ENCODE measurements at places on chromosomes 4 and X. TPM values are rescaled to one million over a fixed set of nuclear protein-coding genes. Genes with fewer than 3 reads are reported as not detected.
A peak's percentile ranks its signal among the peaks of the same experiment; 100 is the strongest.

Gene STARD8
- total RNA-seq = 0.11 TPM

Gene CENPVL2
- not detected for total RNA-seq

Gene USP17L13
- not detected for total RNA-seq

Gene CENPE
- total RNA-seq = 54.0 TPM

Gene KIT
- total RNA-seq = not detected

Gene IGFBP7
- not detected for total RNA-seq

Gene SLC25A43
- total RNA-seq = 3.6 TPM

DNA sequence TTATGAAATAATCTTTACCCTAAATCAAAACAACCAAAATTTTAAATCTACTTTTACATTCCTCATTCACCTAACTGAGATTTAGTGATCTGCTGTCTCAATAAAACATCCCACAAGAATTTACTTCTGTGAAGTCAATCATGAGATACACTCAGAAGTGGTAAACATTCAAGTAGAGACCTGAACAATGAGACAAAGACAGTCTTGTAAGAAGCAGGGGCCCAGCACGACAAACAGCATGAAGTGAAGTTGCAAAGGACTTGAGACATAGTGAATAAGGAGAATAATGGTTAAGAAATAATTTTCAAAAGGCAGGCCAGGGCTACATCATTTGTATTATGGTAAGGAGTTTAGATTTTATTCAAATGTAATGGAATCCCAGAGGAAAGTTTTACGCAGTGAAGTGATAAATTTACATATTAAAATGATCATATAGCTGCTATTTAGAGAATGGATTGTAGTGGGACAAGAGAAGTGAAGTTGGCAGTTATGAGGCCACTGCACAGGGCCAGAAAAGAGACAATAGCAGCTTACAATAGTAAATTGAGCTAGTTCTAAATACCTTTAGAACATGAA is 101.9 kb downstream of the MAB21L2 start:
- no peak overlapping the region for H3K4me3 ChIP-seq
- no peaks in the 10 kb centered on the region for H3K4me1 ChIP-seq
- H3K27ac ChIP-seq = no peak overlapping the region
- DNase-seq = no peak

DNA sequence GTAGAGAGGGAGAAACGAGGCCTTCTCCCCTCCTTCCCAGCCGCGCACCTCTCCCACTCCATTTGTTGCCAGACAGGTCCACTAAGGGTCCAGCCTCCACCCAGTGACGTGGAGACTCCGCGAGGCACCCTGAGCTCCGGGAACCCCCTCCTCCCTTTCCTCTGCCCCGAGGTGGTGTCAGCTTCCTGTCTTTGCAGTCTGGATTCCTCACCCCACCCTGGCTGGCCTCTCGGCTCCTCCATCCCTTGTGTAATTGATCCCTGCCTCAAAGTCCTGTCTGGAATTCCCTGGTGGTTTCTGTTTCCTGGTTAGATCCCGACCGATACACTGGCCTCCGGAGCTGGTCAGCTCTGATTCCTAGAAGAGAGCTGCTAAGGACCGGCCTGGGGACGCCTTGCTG is 105.9 kb upstream of the SCOC start:
- H3K27ac ChIP-seq = no peak overlapping the region
- peaks cover 4% of the 10 kb centered on the region for H3K4me1 ChIP-seq
- H3K27me3 ChIP-seq = peaks cover 13% of the 10 kb centered on the region
- H3K4me3 ChIP-seq = no peak overlapping the region
- no peak for DNase-seq
- H3K36me3 ChIP-seq = no peaks in the 10 kb centered on the region

GRCh38 chrX:10741550-10741949 is 121.2 kb upstream of the MID1 start:
- no peak overlapping the region for H3K4me3 ChIP-seq
- H3K27me3 ChIP-seq = no peaks in the 10 kb centered on the region
- DNase-seq = no peak
- H3K36me3 ChIP-seq = no peaks in the 10 kb centered on the region
- H3K4me1 ChIP-seq = no peaks in the 10 kb centered on the region

- peak overlapping the region; percentile 17 for H3K4me3 ChIP-seq
- H3K27ac ChIP-seq = no peak overlapping the region
- no peak for DNase-seq
- H3K36me3 ChIP-seq = peaks cover 2% of the 10 kb centered on the region
Observed at GRCh38 chr4:155952501-155952901, 1.2 kb downstream of the CTSO start.

DNA sequence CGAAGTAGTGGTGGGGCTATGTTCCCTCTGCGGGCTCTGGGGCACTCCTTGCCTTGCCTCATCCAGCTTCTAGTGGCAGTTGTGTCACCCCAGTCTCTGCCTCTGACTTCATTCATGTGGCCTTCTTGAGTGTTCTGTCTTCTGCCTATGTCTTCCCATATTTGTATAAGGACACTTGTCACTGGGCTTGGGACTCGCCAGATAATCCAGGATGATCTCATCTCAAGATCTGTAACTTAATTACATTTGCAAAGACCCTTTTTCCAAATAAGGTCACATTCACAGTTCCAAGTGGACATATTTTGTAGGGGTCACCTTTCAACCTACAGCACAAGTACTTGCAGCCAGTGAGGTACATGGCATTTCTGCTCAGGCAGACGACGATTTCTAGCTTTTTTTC is 30.3 kb upstream of the CLDN24 start:
- peaks cover 13% of the 10 kb centered on the region for H3K27me3 ChIP-seq
- H3K4me1 ChIP-seq = peaks cover 17% of the 10 kb centered on the region

- H3K4me1 ChIP-seq = peaks cover 10% of the 10 kb centered on the region
- no peaks in the 10 kb centered on the region for H3K27me3 ChIP-seq
- H3K27ac ChIP-seq = no peak overlapping the region
Observed at GRCh38 chrX:101220662-101221260, 1.2 kb downstream of the DRP2 start.

DNA sequence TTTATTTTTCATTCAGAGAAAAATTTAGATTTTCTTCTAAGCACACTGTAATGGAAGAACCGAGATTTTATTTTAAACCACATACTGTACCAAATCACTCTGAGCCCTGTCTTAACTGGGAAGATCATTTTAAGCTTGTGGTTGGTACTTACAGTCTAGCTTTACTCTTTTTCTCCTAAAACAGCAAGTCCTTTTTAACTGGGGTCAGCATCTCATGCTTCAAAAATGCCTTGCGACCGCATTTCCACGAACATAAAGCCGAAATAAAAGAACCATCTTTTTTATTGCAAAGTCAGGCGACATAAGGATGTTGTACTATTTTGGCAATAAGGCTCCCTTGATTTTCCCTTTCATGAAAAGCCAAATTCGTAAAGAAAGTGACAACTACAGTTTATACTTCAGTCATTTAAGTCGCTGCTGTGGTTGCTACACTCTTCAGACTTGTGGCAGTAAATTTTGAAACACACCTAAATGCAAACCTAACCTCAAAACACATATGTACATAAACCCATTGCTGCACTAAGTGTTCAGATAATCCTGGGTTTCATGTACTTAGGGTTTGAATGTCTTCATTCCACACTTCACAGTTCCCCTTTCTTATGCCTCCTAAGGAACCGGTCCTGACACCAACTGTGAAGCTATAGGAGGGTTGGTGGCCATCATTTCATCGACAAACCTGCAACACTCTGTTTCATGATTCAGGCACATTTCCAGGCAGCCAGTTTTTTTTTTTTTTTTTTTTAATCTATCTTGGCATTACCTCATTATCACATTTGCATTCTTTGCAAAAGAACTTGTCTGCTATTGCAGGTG is 3.0 kb downstream of the STOX2 start:
- no peak for DNase-seq
- no peak overlapping the region for H3K27ac ChIP-seq
- H3K36me3 ChIP-seq = no peaks in the 10 kb centered on the region
- peaks cover 46% of the 10 kb centered on the region for H3K27me3 ChIP-seq

- no peak overlapping the region for H3K27ac ChIP-seq
- H3K4me3 ChIP-seq = no peak overlapping the region
- H3K36me3 ChIP-seq = no peaks in the 10 kb centered on the region
- peak; percentile 7 for DNase-seq
- H3K4me1 ChIP-seq = peaks cover 2% of the 10 kb centered on the region
- peaks cover 2% of the 10 kb centered on the region for H3K27me3 ChIP-seq
Observed at GRCh38 chrX:10190367-10190766, 33.6 kb downstream of the CLCN4 start.

DNA sequence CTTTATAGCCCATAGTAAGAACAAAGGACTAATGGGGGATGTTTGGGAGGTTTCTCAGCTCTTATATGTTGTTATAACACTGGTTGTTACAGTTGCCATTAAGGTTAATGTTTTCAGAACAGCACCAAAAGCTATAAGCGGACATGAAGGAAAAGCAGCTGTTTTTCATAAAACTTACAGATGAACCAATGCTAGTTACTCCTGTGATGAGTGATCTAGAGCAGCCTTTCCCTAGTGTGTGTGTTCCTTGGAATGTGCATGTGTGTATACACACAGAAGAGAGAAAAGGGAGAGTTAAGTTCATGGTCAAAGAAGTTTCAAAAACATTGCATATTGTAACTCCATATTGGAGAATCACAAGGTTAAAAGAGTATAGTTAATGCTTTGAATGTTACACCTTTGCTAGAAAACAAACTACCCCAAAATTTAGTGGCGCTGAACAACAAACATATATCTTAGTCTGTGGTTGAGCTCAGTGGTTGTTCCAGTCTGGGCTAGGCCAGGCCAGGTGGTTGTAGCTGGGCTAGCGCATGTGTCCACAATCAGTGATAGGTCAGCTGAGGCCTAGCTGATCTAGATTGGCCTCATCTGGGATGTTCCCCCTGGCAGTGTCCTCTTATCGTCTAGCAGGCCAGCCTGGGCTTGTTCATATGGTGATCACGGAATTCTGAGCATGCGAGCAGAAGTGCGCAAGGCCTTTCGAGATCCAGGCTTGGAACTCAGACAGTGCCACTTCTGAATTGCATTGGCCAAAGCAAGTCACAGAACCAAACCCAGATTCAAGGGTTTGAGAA is 151.0 kb downstream of the NHS start:
- peaks cover 8% of the 10 kb centered on the region for H3K4me1 ChIP-seq
- H3K27ac ChIP-seq = no peak overlapping the region
- H3K27me3 ChIP-seq = no peaks in the 10 kb centered on the region
- H3K36me3 ChIP-seq = no peaks in the 10 kb centered on the region
- no peak overlapping the region for H3K4me3 ChIP-seq

- H3K4me3 ChIP-seq = no peak overlapping the region
- DNase-seq = peak; percentile 10
- no peak overlapping the region for H3K27ac ChIP-seq
Observed at GRCh38 chr4:163548481-163549243, 54.2 kb downstream of the TMA16 start.

DNA sequence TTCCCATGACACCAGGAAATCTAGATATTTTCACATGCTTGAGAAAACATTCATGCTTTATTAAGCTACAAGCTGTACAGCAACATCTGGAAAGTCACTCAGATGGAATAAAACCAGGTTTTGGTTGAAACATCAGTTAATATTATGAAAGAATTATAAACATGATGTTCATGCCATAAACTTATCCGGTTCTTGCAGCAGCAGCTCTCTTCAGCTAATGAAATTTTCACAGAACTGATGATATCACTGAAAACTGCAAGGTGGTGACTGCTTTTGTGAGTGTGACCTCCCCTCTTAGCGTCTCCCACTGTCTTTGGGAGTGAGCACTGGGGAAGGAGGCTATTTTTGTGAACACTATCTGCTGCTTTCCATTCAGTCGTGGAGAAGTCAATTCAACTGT is 56.9 kb downstream of the ARHGAP10 start:
- no peak for DNase-seq
- no peak overlapping the region for H3K4me3 ChIP-seq
- no peaks in the 10 kb centered on the region for H3K27me3 ChIP-seq

DNA sequence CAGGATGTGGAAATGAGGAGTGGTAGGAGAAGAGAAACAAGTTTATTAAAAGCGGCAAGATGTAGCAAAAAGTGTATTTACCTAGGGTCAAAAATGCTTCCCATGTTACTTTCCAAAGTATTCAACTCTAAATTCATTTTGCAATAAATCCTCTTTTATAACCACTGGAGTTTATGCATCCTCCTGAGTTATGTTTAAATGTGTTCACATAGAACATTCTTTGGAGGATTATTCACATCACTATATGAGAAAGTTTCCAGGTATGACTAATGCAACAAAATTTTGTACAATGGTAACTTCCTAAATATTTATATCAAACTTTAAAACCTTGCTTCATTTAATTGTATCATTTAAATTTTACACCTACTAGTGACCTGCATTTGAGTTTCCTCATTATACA is 870.6 kb upstream of the SLIT2 start:
- no peaks in the 10 kb centered on the region for H3K36me3 ChIP-seq
- H3K27ac ChIP-seq = no peak overlapping the region
- no peaks in the 10 kb centered on the region for H3K27me3 ChIP-seq
- no peak overlapping the region for H3K4me3 ChIP-seq

DNA sequence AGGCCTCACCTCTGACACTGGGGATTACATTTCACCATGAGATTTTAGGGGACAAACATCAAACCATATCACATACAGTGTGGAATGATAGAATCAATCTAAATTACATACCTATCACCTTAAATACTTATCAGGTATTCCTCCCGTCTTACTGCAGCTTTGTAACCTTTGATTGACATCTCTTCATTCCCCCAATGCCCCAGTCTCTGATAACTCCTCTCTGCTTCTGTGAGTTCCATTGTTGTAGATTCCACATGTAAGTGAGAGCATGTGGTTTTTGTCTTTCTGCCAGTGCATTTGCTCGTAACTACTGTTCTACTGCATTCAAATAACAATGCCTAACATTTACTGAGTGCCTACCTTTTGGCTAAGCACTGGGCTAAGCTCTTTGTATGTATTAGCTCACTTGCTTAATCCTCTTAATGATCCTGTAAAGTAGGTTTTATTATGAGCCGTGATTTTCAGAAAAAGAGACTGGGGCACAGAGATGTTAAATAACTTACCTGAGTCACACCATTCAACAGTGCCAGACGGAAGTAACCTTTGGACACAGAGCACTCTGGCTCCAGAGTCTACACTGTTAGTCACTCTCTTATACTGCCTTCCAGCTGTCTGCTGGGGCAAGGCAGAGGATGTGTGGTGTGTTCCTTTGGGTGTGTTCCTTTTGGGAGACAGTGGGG is 63.7 kb upstream of the ESX1 start:
- DNase-seq = no peak
- no peaks in the 10 kb centered on the region for H3K27me3 ChIP-seq
- no peak overlapping the region for H3K4me3 ChIP-seq
- H3K27ac ChIP-seq = no peak overlapping the region

DNA sequence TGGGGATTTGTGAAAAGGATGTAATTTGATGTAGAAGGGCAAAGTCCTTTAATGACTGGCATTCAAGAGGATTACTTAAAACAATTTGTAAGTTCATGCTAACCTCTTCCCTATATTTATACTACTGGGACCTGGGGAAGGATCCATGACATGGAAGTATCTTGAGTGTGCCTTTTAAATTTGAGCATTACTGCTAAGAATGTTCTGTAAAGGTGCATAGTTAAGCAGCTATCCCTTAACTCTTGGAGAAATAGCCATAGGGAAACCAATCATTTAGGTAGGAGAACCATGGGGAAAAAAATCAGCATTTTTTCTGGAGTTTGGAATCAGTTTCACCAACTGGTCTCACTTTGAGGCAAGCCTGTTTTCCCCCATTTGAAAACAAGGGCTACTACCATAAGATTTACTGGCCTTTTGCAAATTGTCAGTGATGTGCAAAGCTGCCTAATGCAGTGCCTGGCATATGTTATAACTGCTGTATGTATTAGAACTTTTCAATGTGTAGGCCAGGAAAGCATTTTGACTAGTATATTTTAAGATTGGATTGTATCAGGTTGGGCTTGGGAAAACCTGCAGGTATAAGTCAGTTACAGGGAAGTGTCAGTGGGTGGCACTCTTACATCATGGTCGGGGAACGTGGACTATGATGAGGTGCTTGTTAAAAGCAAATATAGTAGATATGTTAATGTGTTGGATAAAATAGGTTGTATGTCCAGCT is 72.1 kb downstream of the PRSS12 start:
- DNase-seq = peak; percentile 61
- peaks cover 46% of the 10 kb centered on the region for H3K36me3 ChIP-seq
- no peaks in the 10 kb centered on the region for H3K27me3 ChIP-seq
- peaks cover 37% of the 10 kb centered on the region for H3K4me1 ChIP-seq
